SIG-M5 (cell line): ENCODE measurements at places on chromosomes 16 and 17.
A peak's percentile ranks its signal among the peaks of the same experiment; 100 is the strongest.

DNA sequence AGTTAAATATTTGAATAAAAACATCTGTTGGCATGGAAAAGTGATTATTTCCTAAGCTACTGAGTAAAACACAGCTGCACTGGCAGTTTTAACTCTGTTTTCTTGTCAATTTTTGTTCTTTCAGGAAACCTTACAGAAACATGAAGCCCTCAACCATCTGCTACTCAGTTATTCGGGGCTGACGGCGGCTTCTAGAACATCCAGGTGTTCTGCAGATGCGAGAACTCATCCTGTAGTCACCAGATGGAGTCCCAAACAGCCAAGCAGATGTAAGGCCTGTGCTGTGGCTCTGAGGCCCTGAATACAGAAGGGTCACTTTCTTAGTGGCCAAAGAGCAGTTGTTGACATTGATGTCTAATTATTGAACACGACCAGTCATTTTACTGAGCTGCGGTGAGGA is 15.5 kb downstream of the ARSG start:
- DNase-seq: no peak

DNA sequence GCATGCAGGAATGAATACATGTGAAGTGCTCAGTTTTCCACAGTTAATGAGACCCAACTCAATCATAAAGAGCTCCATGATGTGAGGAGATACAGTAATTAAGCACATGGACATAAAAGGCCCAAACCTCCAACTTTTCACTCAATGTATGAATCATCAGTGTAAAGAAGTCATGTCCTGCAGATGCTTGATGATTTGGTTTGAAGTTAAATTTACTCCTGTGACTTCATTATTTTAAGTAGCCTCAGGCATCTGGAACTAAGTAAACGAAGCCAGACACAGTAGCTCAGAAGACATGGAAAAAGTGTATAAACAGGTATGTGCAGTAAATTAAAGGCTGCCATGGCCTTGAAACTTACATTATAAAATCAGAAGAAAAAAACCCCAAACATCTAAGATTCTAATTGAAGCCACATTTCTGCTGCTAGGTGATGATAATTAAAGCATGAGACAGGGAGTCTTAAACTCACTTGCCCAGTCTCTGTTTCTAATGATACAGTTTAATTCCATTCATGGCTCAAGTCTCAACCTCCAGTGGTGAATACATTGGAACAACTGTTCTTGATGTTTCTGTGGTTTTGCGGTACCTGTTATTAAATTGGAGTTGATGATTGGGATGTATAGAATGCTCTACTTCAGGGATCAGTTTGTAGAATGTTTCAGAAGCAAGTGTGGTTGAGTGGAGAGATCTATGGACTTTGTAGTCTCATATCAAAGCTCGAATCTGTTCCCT is 28.9 kb upstream of the CCL2 start:
- no peak for DNase-seq

DNA sequence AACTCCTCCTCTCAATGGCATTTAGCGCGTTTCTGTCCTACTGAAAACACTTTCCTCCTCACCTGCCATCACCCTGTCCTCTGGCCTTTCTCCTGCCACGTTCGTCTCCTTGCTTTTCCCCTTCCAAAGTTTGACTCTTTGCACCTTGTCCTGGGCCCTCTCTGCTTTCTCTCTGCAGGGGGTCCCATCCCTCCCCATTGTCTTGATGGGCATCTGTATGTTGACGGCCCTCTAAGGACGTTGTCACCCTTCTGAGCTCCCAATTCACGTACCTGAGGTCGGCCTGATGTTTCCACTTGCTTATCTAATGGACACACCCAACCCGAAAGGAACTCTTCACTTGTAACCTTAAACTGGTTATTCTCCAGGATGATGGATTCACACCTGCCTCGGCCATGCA is 170.4 kb downstream of the WSCD1 start:
- DNase-seq: no peak

GRCh38 chr16:51818342-51818944 is 667.4 kb upstream of the SALL1 start:
- DNase-seq: no peak

GRCh38 chr16:81447383-81448101 is 2.9 kb downstream of the CMIP start:
- peak; percentile 48 for DNase-seq

DNA sequence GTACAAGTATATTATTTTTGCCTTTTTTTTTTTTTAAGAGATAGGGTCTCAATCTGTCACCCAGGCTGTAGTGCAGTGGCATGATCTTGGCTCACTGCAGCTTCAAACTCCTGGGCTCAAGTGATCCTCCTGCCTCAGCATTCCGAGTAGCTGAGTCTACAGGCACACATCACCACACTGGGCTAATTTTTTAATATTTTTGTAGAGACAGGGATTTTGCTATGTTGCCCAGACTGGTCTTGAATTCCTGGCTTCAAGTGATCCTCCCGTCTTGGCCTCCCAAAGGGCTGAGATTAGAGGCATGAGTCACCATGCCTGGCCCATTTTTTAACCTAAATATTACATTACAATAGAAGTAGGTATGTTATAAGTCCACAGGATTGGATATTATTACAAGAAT is 3.2 kb downstream of the TERB1 start:
- DNase-seq: no peak

- no peak for DNase-seq
Measured at GRCh38 chr17:68141050-68141449, 105.5 kb downstream of the KPNA2 start.

DNA sequence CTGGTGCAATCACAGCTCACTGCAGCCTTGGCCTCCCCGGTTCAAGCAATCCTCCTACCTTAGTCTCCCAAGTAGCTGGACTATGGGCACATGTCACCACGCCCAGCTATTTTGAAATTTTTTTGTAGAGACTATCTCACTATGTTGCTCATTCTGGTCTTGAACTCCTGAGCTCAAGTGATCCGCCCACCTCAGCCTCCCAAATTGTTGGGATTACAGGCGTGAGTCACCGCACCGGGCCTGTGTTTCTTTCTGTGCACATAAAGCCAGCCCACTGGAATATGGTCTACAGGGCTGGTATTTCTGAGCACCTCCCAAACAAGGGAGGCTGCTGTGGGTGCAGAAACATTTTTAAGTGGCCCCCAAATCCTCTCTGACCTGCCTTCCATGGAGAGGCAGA is 8.4 kb downstream of the TMEM95 start:
- DNase-seq: no peak

DNA sequence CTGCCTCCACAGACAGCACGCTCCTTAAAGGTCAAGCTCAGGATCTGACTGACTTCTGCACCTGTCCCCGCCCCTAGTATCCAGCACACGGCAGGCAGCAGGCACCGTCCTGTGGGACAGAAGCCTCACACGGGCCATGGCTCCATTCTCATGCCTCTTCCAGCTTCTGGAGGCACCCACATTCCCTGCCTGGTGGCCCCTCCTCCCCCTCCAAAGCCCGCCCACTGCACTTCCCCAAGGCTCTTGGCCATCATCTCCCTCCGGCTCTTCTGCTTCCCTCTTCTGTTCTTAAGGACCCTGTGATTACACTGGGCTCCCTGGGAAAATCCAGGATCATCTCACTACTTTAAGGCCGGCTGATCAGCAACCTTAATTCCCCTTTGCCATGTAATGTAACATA is 3.5 kb downstream of the CANT1 start:
- no peak for DNase-seq

DNA sequence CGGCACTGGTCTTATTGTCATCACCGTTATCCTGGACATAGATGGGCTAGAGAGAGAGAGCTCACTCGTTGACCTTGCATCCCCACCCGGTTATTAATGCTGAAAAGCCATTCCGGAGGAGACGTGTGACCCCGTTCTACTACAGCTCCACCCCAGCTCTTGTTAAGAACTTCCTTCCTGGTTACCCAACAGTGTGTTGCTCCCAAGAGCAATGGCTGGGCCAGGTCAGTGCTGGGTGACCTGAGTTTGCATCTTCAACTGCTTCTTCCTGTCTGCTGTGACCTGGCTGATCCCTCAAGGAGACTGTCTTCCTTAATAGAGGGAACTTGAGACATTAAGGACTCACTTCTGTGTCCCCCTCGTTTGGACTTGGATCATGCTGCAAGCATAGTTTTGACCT is 96.1 kb upstream of the SDK2 start:
- DNase-seq: no peak

- no peak for DNase-seq
Measured at GRCh38 chr17:72380120-72380519, 259.3 kb downstream of the SOX9 start.

DNA sequence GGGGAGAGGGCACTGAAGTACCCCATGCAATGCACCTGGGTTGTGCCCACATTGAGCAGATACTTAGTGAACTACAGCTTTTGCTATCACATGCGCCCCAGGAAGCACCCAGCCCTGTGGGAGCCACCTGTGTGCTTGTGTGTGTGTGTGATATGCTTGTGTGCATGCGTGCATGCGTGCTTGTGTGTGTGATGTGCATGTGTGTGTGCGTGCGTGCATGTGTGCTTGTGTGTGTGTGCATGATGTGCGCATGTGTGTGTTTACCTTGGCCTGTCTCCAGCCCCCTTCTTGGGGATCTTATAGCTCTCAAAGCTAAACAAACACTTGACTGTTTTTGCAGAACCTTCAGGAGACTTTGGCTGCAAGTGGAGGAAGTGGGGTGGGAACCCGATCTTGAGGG is 841 bp downstream of the C16orf89 start:
- no peak for DNase-seq

- no peak for DNase-seq
Measured at GRCh38 chr17:37710344-37710886, 34.4 kb downstream of the HNF1B start.

DNA sequence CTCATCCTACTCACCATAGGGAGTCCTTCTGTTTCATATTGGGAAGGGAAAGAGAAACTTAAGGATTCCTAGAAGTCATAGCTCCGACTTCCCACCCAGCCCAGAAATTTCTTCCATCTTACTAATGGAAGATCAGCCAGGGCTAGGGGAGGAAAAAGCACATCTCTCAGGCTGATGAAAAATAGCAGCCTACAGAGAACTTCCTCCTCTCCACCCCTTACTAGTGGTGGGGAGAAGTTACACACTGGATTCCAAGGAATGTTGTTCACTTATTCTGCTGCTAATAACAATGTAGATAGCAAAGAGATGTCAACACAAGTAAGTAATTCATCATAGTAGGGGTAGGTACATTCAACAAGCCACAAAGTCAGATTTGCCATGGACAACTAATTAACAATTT is 94.4 kb downstream of the SPACA3 start:
- no peak for DNase-seq

- no peak for DNase-seq
Measured at GRCh38 chr16:84554627-84555328, 50.3 kb upstream of the MEAK7 start.

DNA sequence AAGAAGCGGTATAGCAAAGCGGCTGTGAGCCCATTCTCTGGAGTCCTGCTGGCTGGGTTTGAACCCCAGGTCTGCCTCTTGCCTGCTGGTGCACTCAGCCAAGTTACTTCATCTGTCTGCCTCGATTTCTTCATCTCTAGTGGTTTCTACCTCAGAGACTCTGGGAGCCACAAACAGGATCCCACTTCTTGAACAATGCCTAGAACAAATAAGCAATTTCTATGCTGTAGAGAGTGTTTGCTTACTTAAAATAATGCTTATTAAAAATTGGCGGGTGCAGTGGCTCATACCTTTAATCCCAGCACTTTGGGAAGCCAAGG is 75.5 kb downstream of the CMIP start:
- DNase-seq: peak; percentile 28

DNA sequence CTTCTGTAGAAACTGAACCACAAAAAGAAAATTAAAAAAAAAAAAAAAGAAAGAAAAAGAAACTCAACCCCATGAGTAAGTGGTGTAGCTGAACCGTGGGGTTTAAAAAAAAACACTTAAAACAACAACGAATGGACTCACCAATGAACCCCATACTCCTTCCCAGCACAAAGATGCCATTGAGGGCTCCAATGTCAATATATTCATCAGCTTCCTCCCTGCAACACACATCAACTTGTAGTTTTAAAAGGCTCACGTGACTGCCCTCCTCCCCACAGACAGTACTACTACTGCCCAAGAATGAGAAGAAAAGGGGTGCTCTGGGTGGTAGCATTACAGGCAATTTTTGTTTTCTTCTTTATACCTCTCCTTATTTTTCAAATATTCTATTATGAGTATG is 3.3 kb upstream of the KLHL11 start:
- no peak for DNase-seq

- no peak for DNase-seq
Measured at GRCh38 chr16:23768581-23768980, 13.8 kb downstream of the CHP2 start.

- no peak for DNase-seq
Measured at GRCh38 chr17:3695129-3695722, 729 bp downstream of the P2RX5 start.

- DNase-seq: no peak
Measured at GRCh38 chr17:7552621-7553051, 3.8 kb downstream of the TNFSF12 start.
